ENCODE measurements at places on chromosomes 3 and 15. TPM values are rescaled to one million over a fixed set of nuclear protein-coding genes. Genes with fewer than 3 reads are reported as not detected.

GABRR3 gene
- not detected for polyA plus RNA-seq

PML gene
- polyA plus RNA-seq: 10.9 TPM

CHMP2B gene
- polyA plus RNA-seq: 41.5 TPM

SRPRB gene
- 33.5 TPM for polyA plus RNA-seq

NANOGP8 gene
- polyA plus RNA-seq: not detected

CNTN4 gene
- 13.9 TPM for polyA plus RNA-seq

SUSD5 gene
- 0.74 TPM for polyA plus RNA-seq

GNAT1 gene
- not detected for polyA plus RNA-seq

AGTR1 gene
- 1.3 TPM for polyA plus RNA-seq

EXD1 gene
- 0.40 TPM for polyA plus RNA-seq

TTC21A gene
- 9.4 TPM for polyA plus RNA-seq

GATA2 gene
- polyA plus RNA-seq: not detected

RARB gene
- 13.2 TPM for polyA plus RNA-seq

ANO10 gene
- polyA plus RNA-seq: 11.1 TPM

MGLL gene
- 2.0 TPM for polyA plus RNA-seq

KIF15 gene
- 5.8 TPM for polyA plus RNA-seq

PPARG gene
- 0.54 TPM for polyA plus RNA-seq

BFSP2 gene
- not detected for polyA plus RNA-seq

SPTSSB gene
- 0.71 TPM for polyA plus RNA-seq

ZNF620 gene
- polyA plus RNA-seq: 20.2 TPM

P2RY12 gene
- not detected for polyA plus RNA-seq

ECE2 gene
- 0.42 TPM for polyA plus RNA-seq

PP2D1 gene
- not detected for polyA plus RNA-seq

CPNE4 gene
- polyA plus RNA-seq: 0.59 TPM

Measured in neural cell (in vitro differentiated cells).